ENCODE measurements at places on chromosomes 3 and 15.

DNA sequence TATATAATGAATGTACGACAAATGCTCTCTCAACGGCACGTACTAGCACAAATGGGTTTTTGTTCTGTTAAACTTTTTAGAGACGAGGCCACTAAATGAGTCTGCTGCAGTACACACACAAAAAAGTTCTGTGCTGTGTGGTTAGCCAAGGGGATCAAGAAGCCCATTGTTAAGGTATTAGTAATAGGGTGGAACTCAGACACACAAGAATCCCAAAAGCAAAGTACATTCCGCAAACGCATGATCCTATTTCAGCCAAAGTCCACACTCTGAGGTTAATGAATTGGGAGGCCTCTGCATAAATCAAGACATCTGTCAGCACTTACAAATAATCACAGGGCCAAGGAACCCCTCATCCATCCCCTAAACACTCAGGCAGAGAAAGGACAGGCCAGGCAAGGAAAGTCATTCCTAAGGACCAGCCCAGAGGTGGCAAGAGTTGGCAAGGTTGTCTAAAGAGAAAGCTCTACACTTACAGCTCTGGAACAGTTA lies 12.1 kb downstream of the OSBPL10 start:
- DNase-seq: no peak

DNA sequence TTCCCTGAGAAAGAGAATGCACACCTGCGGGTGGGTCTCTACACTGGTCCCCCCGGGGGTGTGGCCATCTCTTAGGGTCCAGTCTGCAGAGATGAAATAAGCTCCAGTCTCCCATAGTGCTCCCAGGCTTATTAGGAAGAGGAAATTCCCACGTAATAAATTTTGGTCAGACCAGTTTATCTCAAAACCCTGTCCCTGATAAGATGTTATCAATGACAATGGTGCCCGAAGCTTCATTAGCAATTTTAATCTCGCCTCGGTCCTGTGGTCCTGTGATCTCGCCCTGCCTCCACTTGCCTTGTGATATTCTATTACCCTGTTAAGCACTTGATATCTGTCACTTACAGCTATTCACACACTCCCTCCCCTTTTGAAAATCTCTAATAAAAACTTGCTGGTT lies 46.8 kb downstream of the OR5H15 start:
- DNase-seq: no peak

DNA sequence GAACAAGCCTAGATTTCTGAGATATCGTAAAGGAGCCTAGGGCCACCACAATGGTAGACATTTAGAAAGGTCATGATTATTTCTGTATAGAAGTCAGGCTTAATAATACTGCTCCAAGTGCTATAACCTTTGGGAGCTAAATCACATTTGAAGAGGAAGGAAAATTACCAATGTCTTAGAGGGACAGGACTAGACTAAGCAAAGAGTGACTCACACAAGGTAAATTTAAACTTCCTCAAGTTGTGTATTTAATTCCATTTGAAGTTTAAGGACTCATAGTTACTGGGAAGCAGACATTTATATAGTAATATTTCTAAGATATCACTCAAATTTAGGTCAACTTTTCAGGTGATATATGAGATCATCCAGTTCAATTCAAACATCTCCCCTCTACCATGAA lies 227.6 kb upstream of the MME start:
- no peak for DNase-seq

DNA sequence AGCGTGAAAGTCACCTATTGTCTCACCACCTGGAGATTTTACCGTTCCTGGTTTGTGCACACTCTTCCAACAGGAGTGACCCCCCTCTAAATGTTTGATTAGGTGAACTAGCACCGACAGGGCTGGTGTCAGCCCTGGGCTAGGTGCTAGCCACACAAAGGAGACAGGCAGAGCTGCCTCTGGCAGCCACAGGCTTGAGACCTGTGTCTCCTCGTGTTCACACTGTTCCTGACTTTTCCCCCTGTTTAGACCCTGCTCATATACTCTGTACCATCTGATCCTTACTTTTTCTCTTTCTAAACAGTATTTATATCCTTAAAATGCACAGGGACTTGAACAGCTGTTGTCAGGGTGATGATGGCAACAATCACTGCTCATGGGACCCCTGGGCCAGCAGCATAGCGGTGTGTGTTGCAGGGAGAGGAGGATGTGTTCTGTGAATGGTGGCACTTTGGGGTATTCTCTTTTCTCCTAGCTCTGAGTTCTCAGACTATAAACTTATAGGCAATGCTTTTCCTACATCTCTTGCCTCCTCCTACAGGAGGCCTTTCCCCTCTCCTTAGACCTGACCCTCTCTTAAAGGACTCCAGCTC lies 5.5 kb downstream of the CD80 start:
- DNase-seq: no peak

DNA sequence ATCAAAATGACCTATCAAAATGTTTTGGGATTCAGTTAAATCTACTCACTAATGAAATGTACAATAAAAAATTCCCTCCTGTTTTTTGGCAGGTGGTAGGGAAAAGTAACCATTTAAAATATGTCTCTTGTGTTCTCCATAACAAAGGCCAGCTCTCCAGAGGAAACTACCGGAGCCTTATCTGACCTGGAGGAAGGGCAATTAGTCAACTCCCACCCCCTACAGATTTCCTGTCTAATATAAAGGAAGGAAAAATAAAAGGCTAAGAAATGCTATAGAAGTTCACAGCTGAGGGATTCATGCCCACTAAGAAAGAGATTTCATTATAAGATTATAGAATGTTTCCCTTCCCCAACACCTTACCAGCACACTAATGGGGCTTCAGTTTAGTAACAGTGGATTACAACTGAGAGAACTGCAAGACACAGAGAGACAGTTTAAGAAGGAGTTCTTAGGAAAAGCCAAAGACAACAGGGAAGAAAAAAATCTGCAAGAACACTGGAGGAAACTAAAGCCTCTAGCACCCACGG lies 376.5 kb upstream of the KCNMB2 start:
- DNase-seq: no peak

DNA sequence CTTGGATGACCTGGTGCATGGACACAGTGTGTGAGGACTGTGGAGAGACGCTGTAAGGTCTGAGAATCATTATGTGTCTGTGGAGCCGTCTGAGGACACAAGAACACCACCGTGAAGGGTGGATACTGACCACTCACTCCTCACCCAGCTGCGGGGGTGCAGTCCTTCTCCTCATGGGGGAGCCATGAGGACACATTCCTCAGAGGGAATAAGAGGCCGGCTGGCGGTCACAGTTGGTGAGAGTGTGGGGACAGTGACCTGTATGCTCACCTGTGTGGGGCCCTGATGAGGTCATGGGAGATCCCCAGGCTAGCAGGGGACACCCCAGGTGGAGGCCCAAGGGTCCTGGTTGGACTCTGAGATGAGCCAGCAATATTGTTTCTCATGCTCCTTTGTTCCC lies 2.5 kb upstream of the TRPM1 start:
- no peak for DNase-seq

DNA sequence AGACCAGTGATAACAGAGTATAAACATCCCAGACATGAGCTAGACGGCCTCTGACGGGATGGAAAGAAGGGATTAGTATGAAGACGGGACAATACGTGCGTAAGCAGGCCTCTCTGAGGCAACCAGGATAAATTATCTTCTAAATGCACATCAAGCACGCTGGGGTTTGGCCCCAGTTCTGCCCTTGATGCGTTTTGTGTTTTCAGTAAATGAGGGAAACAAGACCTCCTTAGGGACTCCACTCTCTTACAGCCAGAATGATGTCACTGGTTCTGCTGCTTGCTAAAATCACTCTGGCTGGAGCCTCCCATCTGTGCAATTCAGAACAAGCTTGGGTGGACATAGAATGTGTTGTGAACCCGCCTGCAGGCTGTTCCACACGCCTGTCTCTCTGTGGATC lies 156.0 kb upstream of the MCTP2 start:
- no peak for DNase-seq

DNA sequence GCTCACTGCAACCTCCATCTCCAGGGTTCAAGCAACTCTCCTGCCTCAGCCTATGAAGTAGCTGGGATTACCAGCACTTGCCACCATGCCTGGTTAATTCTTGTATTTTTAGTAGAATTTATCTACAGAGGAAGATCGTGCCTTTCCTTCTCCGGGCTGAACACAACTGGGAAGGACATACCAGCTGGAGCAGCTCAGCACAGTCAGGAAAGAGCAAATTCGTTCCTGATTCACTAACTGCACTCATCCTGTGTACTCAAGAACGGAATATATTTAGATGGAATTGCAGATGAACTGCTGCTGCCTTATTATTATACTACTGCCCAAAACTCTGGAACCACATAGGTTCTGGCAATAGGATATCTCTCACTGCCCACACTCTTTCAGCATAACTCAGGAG lies 27.1 kb upstream of the P4HTM start:
- no peak for DNase-seq

DNA sequence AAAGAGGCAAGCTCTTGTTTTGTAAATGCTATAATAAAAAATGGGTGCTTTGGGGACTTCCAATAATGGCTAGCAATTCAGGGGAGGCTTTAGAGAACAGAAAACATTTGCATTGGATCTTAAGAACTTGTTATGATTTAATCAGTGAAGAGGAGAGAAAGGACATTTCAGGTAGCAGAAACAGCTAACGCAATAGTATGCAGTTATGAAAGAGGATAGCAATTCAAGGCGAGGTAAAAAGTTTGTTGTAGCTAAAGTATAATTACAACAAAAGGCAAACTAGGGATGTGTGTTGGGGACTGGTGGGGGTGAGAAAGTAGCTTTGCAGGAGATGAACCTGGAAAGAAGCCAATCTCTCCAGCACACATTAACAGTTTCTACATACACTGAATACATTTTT lies 558.7 kb upstream of the SEMA6D start:
- no peak for DNase-seq

GRCh38 chr15:60480888-60481287 lies 1.9 kb upstream of the ICE2 start:
- DNase-seq: no peak

- no peak for DNase-seq
Observed at GRCh38 chr3:184227481-184227935, 1.9 kb upstream of the VWA5B2 start.

DNA sequence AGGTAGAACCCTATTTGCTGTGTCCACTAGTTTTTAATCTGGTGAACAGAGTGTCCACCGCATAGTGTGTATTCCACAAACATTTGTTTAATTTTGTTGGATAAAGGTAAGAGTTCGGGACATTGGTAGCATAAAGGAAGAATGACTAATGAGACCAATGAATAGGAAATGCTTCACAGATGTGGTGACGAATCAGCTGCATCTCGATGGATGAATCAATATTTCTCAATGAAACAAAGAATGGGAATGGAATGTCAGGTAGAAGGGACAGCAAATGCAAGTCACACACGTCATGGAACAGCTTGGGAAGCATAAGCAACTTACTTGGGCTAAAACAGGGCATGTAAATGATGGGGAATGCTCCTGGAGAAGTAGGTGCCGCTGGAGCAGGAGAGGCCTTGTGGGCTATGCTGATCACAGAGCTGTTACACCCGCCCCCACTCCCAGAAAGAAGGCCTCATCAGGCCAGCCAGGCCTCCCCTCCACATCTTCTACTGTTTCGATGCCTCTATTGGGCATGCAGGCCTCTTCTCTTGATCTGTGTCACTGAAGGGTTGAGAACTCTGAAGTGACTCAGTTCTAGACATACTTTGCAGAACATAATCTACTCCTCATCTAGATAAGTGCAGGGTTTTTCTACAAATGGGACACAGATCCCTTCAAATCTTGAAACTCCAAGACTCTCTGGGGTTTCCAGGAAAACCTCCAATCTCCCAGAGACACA lies 120.0 kb upstream of the GADL1 start:
- DNase-seq: no peak

DNA sequence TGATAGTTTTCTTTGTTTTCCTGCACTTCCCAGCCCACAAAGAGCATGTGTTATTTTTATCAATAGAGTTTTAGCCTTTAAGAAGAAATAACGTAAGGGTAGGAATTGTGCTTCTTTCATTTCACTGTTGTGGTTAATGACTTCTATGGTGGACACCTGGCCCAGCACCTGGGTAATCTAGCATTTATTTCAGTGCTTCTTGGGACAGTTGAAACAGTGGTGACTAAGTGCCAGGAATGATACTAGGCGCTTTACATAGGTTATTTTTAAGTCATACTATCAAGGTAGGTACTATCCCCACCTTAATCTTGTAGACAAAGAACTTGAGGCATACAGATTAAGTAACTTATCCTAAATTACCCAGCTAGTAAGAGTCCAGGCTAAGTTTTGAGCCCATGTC lies 243.8 kb downstream of the SOX2 start:
- no peak for DNase-seq

GRCh38 chr3:27200721-27201489 lies 168.3 kb downstream of the NEK10 start:
- no peak for DNase-seq

GRCh38 chr3:31903686-31904431 lies 77.2 kb downstream of the OSBPL10 start:
- DNase-seq: no peak

GRCh38 chr15:97960364-97961066 lies at the start of gene ARRDC4:
TSS of gene ARRDC4 (plus strand) at chr15:97960703. CDS start at chr15:97960862, 159 bp downstream.
- DNase-seq: peak; percentile 100

DNA sequence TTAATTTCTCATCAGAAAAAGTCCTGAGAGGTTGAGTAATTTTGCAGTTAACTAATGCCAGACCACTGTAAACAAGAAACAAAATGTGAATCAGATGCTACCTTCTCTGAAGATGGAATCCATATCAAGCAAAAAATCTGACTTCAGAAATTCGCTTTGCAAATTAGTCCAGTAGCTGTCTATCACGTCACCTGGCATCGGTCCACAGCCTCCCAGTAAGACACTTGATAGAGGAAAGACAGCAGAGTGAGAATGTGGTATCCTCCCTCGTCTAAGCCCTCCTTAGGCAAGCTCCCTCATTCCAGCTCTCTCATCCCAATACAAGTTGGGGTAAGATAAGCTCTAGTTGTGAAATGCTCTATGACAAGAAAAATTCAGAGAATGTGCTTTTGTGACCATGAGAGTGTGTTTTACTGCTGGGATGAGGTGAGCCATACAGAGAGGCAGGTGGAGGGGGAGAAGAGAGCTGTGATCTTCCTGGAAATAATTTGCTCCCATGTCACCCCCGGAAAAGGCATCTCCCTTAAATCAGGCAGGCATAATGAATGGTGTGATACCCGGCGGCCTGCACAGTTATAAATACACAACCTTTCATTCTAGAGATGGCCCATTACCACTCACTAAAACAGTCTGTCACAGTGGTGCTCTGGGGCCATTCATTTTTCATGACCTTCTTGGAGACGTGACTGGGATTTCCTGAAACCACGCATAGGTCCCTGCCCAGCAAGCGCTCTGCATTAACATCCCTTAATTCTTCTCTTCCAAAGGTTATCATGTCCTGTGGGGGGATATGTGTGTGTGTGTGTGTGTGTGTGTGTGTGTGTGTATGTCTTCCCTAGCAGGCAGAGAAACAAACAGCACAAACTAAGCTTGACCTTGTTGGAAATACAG lies 602.0 kb upstream of the KCNMB2 start:
- no peak for DNase-seq

GRCh38 chr3:4754180-4755086 lies 224.8 kb upstream of the BHLHE40 start:
- DNase-seq: no peak

- DNase-seq: no peak
Observed at GRCh38 chr3:130565224-130565623, 48.2 kb downstream of the COL6A6 start.
